ENCODE measurements at places on chromosomes 16 and 17.

- no peak for DNase-seq
Observed at GRCh38 chr16:51888534-51888933, 658.4 kb downstream of the TOX3 start.

DNA sequence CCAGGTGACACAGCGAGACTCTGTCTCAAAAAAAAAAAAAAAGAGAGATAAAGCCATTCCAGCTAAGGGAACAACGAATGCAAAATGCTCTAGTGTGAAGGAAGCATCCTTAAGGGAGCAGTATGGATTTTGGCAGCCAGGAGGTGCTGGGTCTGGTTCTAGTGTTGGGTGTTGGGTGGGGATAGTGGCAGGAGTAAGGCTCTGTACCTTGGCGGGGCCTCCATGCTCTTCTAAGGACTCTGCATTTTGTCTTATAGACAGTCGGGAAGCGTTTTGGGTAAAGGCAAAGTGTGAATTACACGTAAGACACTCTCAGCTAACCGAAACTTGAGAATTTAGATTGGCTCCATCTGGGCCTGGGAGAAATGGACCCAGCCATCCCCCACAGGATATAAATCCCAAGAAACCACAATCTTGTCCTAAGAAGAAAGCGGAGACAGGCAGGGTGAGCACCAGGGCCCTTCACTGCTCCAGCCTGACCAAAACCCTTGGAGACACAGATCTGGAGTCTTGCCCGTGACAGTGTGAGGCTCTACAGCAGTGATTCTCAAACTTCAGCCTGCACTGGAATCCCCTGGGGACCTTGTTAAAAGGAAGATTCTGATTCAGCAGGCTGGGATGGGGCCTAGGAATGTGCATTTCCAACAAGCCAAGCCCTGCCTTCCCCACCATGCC is 33.1 kb upstream of the PHB1 start:
- DNase-seq: no peak

- DNase-seq: no peak
Observed at GRCh38 chr17:51612692-51613091, 352.3 kb downstream of the UTP18 start.

DNA sequence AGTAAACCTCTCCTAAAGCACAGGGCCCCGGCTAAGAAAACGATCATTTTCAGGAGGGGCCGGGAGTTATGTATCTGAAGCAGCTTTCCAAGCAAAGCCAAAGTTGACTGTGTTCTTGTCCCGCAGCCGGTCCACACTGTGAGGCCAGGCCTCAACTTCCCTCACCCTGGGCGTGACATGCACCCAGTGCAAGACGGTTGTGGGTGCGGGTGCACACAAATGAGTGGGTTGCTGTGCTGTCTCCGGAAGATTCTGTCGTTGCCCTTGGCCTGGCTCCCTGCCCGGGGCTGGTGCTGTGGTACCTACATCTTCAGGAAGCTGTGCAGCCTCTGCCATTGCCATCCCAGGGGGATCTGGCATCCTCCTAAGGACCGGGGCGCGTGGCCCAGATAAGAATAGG is 16.6 kb downstream of the MLYCD start:
- DNase-seq: no peak

Measured in HS-27A (cell line).